ENCODE measurements at places on chromosomes 2 and 18. TPM values are rescaled to one million over a fixed set of nuclear protein-coding genes. Genes with fewer than 3 reads are reported as not detected.
A peak's percentile ranks its signal among the peaks of the same experiment; 100 is the strongest.

The ASXL3 gene
- 5.0 TPM for total RNA-seq

The ELP2 gene
- total RNA-seq, result 126 TPM

The PROM2 gene
- 92.1 TPM for total RNA-seq

GRCh38 chr2:189142893-189143759 is 36.4 kb downstream of the COL5A2 start:
- no peaks in the 10 kb centered on the region for H3K36me3 ChIP-seq
- H3K4me1 ChIP-seq, result peaks cover 10% of the 10 kb centered on the region
- DNase-seq, result peak; percentile 48
- H3K4me3 ChIP-seq, result no peak overlapping the region
- H3K27ac ChIP-seq, result no peak overlapping the region

DNA sequence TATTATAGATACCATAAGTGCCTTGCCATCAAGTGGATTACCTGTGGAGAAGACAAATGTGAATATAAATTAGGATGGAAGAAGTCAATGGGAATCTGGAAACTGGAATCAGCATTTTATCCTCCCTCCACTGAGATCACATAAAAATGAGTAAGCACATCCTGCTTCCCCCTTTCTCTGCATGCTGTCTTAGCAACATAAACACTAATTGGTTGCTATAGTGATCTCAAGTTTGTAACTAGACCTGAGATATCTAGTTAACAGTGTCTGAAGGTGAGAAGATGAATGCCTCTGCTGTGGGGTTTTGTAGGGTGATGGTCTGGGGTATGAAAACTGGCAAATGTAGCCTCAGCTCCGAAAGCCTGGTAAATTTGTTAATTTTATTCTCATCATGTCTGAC is 1357.5 kb upstream of the CELF4 start:
- no peaks in the 10 kb centered on the region for H3K4me1 ChIP-seq
- DNase-seq, result no peak
- no peak overlapping the region for H3K27ac ChIP-seq
- no peaks in the 10 kb centered on the region for H3K36me3 ChIP-seq
- no peak overlapping the region for H3K4me3 ChIP-seq

- H3K27me3 ChIP-seq, result no peaks in the 10 kb centered on the region
- H3K27ac ChIP-seq, result no peak overlapping the region
- no peaks in the 10 kb centered on the region for H3K4me1 ChIP-seq
- no peaks in the 10 kb centered on the region for H3K36me3 ChIP-seq
- no peak for DNase-seq
- H3K4me3 ChIP-seq, result no peak overlapping the region
Observed at GRCh38 chr18:26637324-26637723, 89.0 kb upstream of the KCTD1 start.

DNA sequence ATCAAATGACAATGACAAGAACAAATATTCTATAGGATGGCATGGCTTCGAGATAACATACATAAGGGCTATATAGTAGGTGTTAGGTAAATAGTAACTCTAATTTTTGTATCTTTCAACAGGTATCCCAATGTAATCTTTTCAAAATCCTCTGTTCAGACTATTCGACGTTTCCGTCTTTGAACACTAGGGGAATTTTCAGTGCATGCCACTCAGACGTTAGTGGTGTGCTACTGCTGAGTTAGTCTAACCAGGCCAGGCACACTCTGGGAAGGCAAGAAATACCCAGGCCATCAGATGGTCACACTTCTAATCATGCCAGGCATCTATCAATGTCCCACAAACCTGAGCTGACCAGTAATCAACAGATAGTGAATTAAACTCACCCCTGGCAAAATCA is 14.6 kb upstream of the CREG2 start:
- H3K4me1 ChIP-seq, result no peaks in the 10 kb centered on the region
- no peak overlapping the region for H3K4me3 ChIP-seq
- H3K36me3 ChIP-seq, result no peaks in the 10 kb centered on the region
- H3K27ac ChIP-seq, result no peak overlapping the region

DNA sequence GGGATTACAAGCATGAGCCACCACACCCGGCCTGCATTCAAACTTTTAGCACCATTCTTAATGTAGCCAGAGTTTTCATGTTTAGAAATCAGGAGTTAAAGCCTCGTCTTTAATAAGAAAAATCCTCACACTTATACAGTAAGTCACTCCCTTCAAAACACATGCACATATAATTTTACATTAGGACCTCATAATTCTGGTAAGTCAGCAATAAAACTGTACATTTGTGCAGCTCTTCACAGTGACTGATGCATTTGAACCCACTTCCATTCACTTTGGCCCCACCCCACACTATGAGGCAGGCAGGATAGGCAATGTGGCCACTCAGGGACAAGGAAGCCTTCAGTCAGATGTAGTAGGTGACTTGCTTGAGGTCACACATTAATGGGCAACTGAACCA is 141.7 kb upstream of the SIX3 start:
- H3K36me3 ChIP-seq, result no peaks in the 10 kb centered on the region
- no peak overlapping the region for H3K27ac ChIP-seq
- H3K4me3 ChIP-seq, result no peak overlapping the region
- peaks cover 20% of the 10 kb centered on the region for H3K4me1 ChIP-seq
- H3K27me3 ChIP-seq, result peaks cover 92% of the 10 kb centered on the region

DNA sequence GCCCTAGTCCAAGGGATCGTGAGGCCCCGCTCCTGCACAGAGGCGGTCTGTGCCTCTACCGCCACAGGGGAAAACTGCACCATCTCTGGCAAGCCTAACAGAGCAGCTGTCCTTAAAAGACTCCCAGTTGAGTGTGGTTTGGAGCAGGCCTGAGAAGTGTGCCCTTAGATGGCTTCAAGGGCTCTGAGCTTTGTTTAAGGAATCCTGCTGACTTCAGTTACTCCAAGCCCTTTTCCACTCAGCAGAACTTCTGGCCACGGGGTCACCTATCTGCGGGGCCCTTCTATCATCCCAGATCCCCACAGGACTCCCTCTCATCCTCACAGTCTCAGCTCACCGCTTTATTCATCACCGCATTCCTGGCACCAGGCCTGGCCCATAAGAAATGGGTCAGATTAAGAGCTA is 131.5 kb downstream of the CCDC74A start:
- no peaks in the 10 kb centered on the region for H3K4me1 ChIP-seq
- DNase-seq, result no peak
- H3K27ac ChIP-seq, result no peak overlapping the region
- no peaks in the 10 kb centered on the region for H3K27me3 ChIP-seq
- H3K4me3 ChIP-seq, result no peak overlapping the region
- H3K36me3 ChIP-seq, result no peaks in the 10 kb centered on the region

- no peaks in the 10 kb centered on the region for H3K27me3 ChIP-seq
- no peak for DNase-seq
- no peak overlapping the region for H3K27ac ChIP-seq
- no peaks in the 10 kb centered on the region for H3K36me3 ChIP-seq
- H3K4me3 ChIP-seq, result no peak overlapping the region
- H3K4me1 ChIP-seq, result peaks cover 43% of the 10 kb centered on the region
Observed at GRCh38 chr2:46737577-46737976, 178.0 kb downstream of the MCFD2 start.

DNA sequence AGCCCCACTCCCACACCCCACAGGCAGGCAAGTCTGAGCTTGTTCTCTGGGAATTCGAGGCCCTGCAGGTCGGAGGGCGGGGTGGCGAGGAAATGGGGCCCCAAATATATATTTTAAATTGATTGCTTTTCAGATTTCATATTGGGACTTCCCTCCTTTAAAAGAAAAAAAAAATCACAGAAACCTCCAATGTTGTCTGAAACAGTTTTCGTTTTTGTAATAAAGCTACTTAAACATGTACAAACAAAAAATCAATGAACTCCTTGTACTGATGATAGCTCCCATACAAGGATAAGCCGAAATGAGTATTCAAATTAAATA is 21.5 kb downstream of the THNSL2 start:
- H3K4me1 ChIP-seq, result no peaks in the 10 kb centered on the region
- no peaks in the 10 kb centered on the region for H3K36me3 ChIP-seq
- peaks cover 7% of the 10 kb centered on the region for H3K27me3 ChIP-seq
- no peak overlapping the region for H3K4me3 ChIP-seq
- DNase-seq, result no peak
- H3K27ac ChIP-seq, result no peak overlapping the region

- no peaks in the 10 kb centered on the region for H3K36me3 ChIP-seq
- no peaks in the 10 kb centered on the region for H3K4me1 ChIP-seq
Observed at GRCh38 chr18:69948919-69949537, 1.4 kb upstream of the CD226 start.

- H3K4me3 ChIP-seq, result no peak overlapping the region
- H3K27ac ChIP-seq, result no peak overlapping the region
- peaks cover 24% of the 10 kb centered on the region for H3K4me1 ChIP-seq
- no peak for DNase-seq
- H3K27me3 ChIP-seq, result no peaks in the 10 kb centered on the region
Observed at GRCh38 chr2:235021752-235022151, 69.9 kb downstream of the SH3BP4 start.

DNA sequence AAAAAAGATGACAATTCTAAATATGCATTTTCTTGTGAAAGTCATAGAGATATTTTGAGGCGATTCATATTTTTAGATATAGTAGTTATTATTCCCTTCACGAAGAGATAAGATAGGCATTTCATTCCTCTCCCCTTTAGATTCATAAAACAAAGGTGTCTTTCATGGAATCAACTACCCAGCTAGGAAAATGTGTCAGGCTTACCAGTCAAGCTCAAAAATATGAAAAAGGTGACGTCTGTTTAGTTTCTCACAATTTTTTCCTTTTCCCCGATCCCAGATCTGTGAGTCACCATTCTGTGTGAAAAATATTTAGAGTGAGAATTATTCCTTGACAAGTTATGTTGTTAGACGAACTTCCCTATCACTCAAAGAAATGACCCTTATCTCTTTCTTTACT is 95.4 kb upstream of the FN1 start:
- H3K4me1 ChIP-seq, result peaks cover 17% of the 10 kb centered on the region
- no peak overlapping the region for H3K4me3 ChIP-seq
- no peaks in the 10 kb centered on the region for H3K36me3 ChIP-seq
- no peak for DNase-seq
- no peaks in the 10 kb centered on the region for H3K27me3 ChIP-seq
- no peak overlapping the region for H3K27ac ChIP-seq
